ENCODE measurements at places on chromosomes 1 and 21. TPM values are rescaled to one million over a fixed set of nuclear protein-coding genes. Genes with fewer than 3 reads are reported as not detected.

FMO1 gene
- total RNA-seq: 0.15 TPM

DNA sequence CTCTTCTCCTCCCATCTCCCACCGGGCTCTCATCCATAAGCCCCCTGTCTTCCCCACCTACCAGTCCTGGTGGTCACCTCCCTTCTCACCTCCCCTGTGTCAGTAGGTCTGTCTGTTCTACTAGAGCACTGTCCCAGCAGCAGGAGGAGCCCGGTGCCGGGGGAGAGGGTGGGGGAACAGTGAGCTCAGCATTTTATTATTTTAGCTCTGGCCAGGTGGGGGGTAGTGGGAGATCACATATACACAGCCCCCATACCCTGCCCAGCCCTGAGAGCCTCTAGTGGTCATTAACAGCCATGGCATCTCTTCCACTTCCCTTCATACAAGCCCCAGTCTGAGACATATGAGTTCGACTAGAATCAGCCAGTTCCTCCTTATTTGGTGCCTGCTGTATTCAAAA lies at the start of gene TMOD4:
TSS of gene TMOD4 (minus strand) at position 119 of the 400 bp plus-strand sequence. CDS start 1,106 bp downstream, outside the sequence.
- no peaks in the 10 kb centered on the region for H3K4me1 ChIP-seq
- no peaks in the 10 kb centered on the region for H3K36me3 ChIP-seq
- no peak for DNase-seq
- H3K27me3 ChIP-seq: no peaks in the 10 kb centered on the region

DNA sequence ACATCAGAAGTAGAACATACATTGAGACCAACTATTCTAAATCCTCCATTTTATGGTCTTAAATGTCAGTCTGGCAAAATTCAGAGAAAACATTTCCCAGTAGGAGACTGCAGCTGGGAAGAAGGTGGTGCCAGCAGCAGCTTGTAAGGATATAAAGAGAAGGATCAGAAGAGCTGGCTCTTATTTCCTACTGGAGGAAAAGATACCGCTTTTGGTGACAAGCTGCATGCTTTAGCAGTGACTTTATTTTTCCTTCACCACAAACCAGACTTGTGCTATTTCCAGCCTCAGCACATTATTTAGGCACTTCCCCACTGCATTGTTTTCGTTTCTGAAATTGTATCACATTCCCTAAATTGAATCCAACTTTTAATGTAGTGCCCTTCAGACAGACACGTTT lies 28.4 kb downstream of the RNF11 start:
- H3K27me3 ChIP-seq: no peaks in the 10 kb centered on the region
- H3K4me1 ChIP-seq: no peaks in the 10 kb centered on the region
- no peaks in the 10 kb centered on the region for H3K36me3 ChIP-seq
- no peak overlapping the region for H3K4me3 ChIP-seq
- DNase-seq: no peak

S100A3 gene
- not detected for total RNA-seq

DNA sequence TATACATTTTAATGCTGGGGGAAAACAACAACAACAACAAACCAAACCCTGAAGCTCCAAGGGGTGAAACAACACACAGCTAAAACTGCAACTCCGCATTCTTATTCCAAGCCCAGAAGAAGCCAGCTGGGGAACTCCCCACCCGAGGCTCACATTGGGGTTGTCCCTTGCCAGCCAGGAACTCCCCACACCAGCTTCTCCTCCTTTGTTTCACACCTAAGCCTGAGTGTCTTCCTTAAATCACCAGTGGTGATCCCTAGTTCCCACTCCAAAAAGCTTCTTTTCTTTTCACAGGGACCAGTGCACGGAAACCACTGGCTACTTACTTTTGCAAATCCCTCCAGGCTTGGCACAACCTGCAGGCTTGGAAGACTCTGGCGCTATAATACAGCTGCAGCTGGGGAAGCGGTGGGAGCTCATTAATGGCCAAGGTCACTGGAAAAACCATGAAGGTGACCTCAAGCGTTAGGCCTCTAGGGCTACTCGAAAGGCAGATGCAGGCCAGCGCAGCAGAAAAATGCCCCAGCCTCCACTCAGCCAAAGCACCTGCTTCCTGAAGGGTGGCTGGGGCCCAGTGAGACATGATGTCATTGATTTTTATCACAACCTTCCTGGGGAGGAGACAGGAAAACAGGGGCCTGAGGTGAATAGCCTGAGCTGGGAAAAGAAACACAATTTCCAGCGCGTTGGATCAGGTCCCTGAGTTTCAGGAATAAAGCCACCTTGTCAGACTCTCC lies 40.1 kb downstream of the TLR5 start:
- no peaks in the 10 kb centered on the region for H3K4me1 ChIP-seq
- H3K27ac ChIP-seq: no peak overlapping the region
- no peaks in the 10 kb centered on the region for H3K27me3 ChIP-seq
- H3K4me3 ChIP-seq: no peak overlapping the region
- no peak for DNase-seq

IFNLR1 gene
- 8.3 TPM for total RNA-seq

- no peaks in the 10 kb centered on the region for H3K4me1 ChIP-seq
- no peak for DNase-seq
- H3K27ac ChIP-seq: no peak overlapping the region
- H3K4me3 ChIP-seq: no peak overlapping the region
- no peaks in the 10 kb centered on the region for H3K36me3 ChIP-seq
- H3K27me3 ChIP-seq: no peaks in the 10 kb centered on the region
These were observed 516.9 kb downstream of the AMY1C start for GRCh38 chr1:104266612-104267011.

GRCh38 chr1:99886179-99886578 lies 36.0 kb downstream of the AGL start:
- H3K4me1 ChIP-seq: no peaks in the 10 kb centered on the region
- DNase-seq: no peak
- H3K27me3 ChIP-seq: no peaks in the 10 kb centered on the region
- H3K36me3 ChIP-seq: peaks cover 52% of the 10 kb centered on the region
- H3K4me3 ChIP-seq: no peak overlapping the region

DNA sequence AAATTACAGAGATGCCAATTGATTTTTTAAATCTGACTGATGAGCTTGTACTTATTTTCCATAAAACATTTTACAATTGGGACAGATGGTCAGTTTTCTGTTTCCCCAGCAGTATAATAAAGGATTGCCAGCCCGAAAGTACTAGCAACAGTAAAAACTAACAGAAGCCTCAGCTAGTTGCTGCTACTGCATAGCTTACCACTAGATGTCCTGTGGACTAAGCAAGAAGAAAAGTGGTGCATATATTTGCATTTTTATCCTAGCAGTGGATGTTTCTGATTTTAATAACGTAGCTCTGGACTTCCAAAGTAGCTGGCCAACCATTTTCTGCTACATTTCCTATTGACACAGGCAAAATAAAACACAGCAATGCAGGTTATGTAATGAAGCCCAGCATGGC lies 241.5 kb downstream of the BARHL2 start:
- no peaks in the 10 kb centered on the region for H3K4me1 ChIP-seq
- no peak for DNase-seq
- no peak overlapping the region for H3K27ac ChIP-seq
- no peaks in the 10 kb centered on the region for H3K27me3 ChIP-seq

- H3K36me3 ChIP-seq: no peaks in the 10 kb centered on the region
- no peaks in the 10 kb centered on the region for H3K27me3 ChIP-seq
- no peak overlapping the region for H3K4me3 ChIP-seq
- no peak for DNase-seq
These were observed 29.8 kb upstream of the COL16A1 start for GRCh38 chr1:31733389-31734219.

C8B gene
- total RNA-seq: 422 TPM

- no peak for DNase-seq
- H3K27ac ChIP-seq: no peak overlapping the region
- H3K4me3 ChIP-seq: no peak overlapping the region
- no peaks in the 10 kb centered on the region for H3K36me3 ChIP-seq
- H3K27me3 ChIP-seq: no peaks in the 10 kb centered on the region
These were observed 92.2 kb upstream of the TTC39A start for GRCh38 chr1:51422367-51423072.

- no peaks in the 10 kb centered on the region for H3K4me1 ChIP-seq
- no peak overlapping the region for H3K27ac ChIP-seq
- H3K27me3 ChIP-seq: no peaks in the 10 kb centered on the region
These were observed 49.0 kb downstream of the SCCPDH start for GRCh38 chr1:246773213-246773641.

DNA sequence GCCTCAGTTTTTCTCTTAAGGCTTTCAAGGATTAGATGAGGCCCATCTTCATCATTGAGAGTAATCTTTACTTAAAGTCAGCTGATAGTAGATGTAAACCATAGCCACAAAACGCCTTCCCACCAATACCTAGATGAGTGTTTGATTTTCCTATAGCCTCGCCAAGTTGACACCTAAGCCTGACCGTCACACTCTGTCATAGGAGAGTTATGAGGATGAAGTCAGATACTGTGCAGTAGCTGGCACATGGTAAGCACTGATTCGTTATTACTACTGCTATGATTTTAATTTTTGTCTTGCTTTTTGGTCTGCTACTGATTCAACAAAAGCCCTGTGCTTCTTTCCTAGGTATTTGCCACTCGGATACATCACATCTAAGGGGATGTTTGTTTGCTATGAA lies 395.5 kb downstream of the RPS6KC1 start:
- no peak overlapping the region for H3K27ac ChIP-seq
- H3K4me1 ChIP-seq: no peaks in the 10 kb centered on the region
- no peaks in the 10 kb centered on the region for H3K27me3 ChIP-seq
- no peak for DNase-seq
- no peaks in the 10 kb centered on the region for H3K36me3 ChIP-seq

SERPINC1 gene
- 1,325 TPM for total RNA-seq

SUSD4 gene
- total RNA-seq: 1.9 TPM

BLACAT1 gene
- not detected for total RNA-seq

GRCh38 chr1:91765880-91766443 lies 120.0 kb downstream of the TGFBR3 start:
- peak overlapping the region; percentile 37 for H3K27ac ChIP-seq
- no peaks in the 10 kb centered on the region for H3K36me3 ChIP-seq
- no peak overlapping the region for H3K4me3 ChIP-seq
- DNase-seq: no peak

DNA sequence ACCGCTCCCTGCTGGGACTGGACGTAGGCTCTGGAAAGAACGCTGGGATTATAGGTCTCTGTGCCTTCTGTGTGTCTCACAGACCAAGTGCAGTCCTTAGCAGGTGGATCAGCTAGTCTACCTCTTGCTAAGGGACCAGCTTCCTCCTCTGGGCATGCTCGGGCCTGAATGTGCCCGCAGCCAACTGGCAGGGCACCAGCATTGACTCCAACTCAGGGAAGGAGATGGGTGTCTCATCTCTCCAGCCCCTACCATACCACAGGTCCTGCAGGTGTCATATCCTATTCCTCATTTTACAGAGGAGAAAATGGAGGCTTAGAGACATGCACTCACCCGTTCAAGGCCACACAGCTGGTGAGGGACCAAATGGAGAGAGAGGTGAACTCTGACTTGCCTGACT lies 340.2 kb downstream of the PTPRU start:
- no peaks in the 10 kb centered on the region for H3K36me3 ChIP-seq
- H3K4me1 ChIP-seq: no peaks in the 10 kb centered on the region
- DNase-seq: no peak
- H3K27ac ChIP-seq: no peak overlapping the region
- no peak overlapping the region for H3K4me3 ChIP-seq
- H3K27me3 ChIP-seq: no peaks in the 10 kb centered on the region

GRCh38 chr1:8590721-8591351 lies 226.6 kb downstream of the RERE start:
- H3K4me1 ChIP-seq: no peaks in the 10 kb centered on the region
- H3K36me3 ChIP-seq: no peaks in the 10 kb centered on the region
- no peak for DNase-seq
- H3K4me3 ChIP-seq: no peak overlapping the region
- no peaks in the 10 kb centered on the region for H3K27me3 ChIP-seq
- H3K27ac ChIP-seq: no peak overlapping the region

KRTAP7-1 gene
- total RNA-seq: not detected

All from right lobe of liver (tissue), 6 donors.